Hematopoietic multipotent progenitor cell treated with erythropoietin and hydrocortisone succinate and interleukin-3 and kit ligand, for 15 days (in vitro differentiated cells): ENCODE measurements at places on chromosomes 13 and 19.

GRCh38 chr13:41548910-41549309 lies 91.6 kb downstream of the RGCC start:
- DNase-seq = no peak

DNA sequence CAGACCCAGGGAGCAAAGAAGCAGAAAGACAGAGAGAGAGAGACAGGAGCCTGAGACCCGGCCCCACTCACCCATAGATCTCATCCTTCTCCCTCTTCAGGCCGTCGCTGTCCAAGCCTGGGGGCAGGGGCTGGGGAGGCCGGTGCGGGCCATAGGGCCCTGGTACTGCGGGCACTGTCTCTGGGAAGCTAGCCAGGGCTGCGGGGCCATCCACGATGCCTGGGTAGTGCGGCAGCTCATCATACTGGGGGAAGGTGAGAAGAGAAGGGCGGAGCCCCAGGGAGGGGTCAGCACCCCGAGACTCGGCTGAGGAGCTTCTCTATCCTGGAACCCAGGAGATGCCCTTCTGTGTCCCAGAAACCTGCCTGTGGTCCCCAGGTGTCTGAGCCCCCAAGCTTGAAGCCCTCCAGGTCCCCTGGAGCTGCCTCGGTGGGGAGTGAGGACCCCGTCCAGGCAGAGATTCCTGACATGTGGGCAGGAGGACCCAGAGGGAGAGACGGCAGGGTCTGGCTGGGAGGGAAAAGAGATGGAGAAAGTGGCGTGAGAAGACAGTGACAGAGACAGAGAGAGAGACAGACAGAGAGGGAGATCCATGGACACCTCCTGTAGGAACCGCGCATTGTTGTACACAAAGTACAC lies 2.1 kb downstream of the MEIS3 start:
- DNase-seq = no peak

- DNase-seq = no peak
Observed at GRCh38 chr19:54449701-54450069, 686 bp downstream of the LENG8 start.

GRCh38 chr13:66842766-66843165 lies 387.4 kb downstream of the PCDH9 start:
- no peak for DNase-seq

DNA sequence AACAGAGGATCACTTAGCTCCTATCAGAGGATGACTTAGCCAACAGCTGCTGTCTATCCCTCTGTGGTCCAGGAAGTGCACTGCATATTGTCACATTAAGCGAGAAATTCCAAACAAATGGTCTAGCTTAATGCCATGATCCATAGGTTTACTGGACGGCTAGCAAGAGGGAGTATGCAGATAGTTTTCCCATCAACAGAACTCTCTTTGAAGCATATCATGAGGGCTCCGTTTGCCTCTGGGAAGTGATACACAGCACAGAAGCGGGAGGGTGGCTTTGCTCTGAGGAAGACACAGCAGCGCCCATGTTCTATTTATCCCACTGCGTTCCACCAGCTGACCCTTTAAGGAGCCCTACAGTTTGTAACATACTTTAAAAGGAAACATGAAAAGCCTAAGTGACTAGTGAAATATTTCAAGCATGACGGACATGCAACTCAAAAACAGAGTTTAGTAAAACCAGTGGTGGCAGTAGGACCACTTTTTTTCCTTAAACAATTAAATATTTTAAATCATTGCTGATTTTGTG lies 52.7 kb downstream of the COL4A1 start:
- no peak for DNase-seq

- DNase-seq = no peak
Observed at GRCh38 chr19:3671680-3672574, 28.3 kb downstream of the PIP5K1C start.

GRCh38 chr19:18682807-18683108 lies 722 bp upstream of the CRTC1 start:
- DNase-seq = no peak

DNA sequence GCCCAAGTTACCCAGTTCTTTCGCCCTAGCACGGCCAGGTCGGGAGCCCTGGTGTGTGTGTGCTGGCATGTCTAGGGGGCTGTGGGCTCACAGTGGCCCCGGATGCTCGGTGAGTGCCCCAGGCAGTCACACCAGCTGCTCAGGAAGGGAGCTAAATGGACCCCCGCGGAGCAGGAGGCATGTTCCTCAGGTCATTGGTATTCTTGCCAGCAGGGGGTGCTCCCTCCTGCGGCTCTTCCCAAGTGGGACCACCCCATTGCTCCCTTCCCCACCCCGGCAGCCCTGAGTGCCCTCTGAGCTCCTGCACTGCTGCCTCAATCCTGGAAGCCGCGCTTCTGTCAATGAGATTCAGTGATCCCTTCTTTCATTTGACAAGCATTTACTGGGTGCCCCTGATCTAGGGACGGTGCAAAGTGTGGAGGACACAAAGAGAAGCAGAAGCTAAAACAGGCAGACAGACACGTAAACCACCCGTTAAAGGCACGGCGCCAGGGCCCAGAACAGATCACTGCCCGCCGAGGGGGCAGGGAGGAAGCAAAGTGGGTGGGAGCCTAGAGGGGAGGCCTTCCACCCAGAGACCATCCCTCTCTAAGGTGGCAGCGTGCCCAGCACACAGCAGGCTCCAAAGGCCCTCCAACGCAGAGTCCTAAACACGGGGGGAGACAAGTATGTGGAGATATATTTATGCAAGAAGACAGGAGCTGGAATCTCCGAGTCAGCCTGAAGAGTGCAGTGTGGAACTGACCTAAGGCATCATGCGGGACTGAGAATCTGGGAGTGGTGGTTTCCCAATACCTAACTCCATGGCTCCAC lies 5.2 kb upstream of the ADPRHL1 start:
- no peak for DNase-seq

DNA sequence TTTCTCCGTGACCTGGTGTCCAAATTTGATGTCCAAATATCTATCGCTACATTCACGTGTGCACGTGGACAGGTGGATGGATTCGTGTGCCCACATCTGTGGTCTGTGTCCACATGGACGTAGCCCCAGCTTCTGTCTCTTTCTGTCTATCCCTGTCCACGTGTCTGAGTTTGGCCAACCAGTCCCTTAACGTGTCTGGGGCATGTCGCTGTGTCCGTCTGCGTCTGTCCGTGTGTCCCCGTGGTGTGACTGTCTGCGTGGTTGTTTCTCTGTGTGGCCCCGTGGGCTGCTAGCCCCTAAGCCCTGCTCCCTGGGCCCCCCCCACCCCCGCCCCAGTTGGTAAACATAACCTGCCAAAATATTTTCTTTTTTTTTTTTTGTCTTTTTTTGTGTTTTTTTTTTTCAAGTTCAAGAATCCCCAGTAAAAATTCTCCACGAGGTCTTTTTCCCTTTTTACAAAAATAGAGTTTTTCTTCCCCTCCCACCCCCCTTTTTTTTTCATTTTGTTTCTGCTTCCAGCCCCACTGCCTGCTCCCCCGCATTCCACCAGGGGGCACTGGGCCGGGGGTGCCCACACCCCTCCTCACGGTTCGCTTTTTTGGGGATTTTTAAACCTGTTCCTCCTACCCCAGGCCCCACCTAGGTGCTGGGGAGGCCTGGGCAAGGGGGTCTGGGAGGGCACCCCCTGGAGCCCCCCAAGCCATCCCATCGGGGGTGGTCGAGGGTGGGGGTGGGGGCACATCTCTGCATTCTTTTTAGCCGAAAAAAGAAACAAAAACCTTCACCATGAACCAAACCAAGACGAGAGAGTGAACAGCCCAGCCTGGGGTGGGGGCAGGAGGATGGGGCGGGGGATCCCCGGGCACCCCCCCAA lies 18.3 kb downstream of the PRKCSH start:
- DNase-seq = no peak

GRCh38 chr13:23966691-23967615 lies 69.7 kb upstream of the C1QTNF9B start:
- no peak for DNase-seq

GRCh38 chr19:21158523-21159135 lies 16.8 kb downstream of the ZNF431 start:
- no peak for DNase-seq

- no peak for DNase-seq
Observed at GRCh38 chr13:19266979-19267378, 85.4 kb upstream of the TUBA3C start.

- DNase-seq = no peak
Observed at GRCh38 chr19:42076380-42076944, 496 bp downstream of the ZNF574 start.

- no peak for DNase-seq
Observed at GRCh38 chr19:50992666-50993035, 8.8 kb downstream of the KLK8 start.

DNA sequence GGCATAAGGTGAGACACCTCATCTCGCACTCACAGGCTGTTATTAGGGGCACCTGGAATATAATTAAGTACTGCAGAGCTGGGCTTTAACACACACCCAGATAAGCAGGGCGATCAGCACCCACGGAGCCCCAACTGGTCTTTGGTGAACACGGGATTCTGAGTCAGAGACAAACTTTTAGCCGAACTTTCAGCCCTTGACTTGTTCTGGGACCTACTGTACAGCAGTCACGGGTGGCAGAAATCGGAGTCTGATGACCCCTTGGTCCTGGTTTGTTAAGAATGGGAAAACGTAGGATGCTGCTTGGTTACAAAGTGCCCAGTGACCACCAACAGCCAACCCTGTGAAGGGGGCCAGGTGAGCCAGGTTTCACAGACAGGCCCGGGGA lies 9.0 kb downstream of the SH3GL1 start:
- DNase-seq = no peak

DNA sequence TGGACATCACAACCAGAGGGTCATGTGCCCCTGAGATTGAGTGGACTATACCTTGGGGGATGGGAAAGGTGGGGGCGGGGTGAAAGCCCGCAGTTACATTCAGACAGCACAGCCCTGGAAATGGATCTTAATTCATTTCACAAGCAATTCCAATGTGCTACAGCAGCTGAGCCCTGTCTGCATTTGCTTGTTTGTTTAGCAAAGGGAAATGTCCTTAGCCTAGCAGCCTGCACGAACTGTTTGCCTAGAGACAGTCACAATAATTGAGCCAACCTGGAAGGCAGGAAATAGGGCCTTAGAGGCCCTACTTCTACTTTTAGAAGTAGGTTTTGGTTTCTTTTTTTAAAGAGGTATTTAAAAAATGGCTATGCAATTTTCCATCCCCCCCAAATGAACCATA lies 177.3 kb upstream of the KL start:
- no peak for DNase-seq

DNA sequence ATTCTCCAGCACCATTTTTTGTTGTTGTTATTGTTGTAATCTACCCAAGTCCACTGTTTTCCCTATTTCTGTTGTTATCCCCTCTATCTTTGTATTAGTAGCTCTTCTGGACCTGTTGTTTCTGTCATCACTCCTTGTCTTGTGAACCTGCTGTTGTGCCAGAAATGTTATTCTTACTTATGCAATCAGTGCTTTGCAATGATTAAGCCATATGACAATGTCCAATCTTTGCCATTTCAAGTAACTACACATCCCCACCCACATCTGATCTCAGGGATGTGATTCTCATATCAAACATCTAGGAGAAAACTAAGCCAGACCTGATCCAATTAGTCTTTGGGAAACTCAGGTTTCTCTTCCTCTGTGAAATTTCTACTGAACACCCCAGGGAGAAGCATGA lies 472.6 kb upstream of the KLHL1 start:
- no peak for DNase-seq

- no peak for DNase-seq
Observed at GRCh38 chr13:110869231-110869804, 45.6 kb downstream of the ANKRD10 start.
